ENCODE measurements at places on chromosomes 7 and 10.

GRCh38 chr7:29432721-29433120 is 130.9 kb upstream of the PRR15 start:
- DNase-seq, result no peak

DNA sequence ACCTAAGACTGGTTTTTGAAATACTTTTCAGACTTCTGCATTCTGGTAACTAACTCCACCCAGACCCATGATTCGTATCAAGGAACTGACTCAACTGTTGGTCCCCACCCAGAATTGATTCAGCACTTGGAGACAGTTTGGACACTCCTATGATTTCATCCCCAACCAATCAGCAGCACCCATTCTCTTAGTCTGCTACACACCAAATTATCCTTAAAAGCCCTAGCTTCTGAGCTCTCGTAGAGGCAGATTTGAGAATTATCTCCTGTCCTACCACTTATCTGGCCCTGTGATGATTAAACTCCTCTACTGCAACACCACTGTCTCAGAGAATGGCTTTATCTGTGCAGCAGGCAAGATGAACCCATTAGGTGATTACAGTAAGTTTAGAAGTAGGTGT is 7.7 kb upstream of the GSTO1 start:
- DNase-seq, result peak; percentile 60

- DNase-seq, result no peak
Observed at GRCh38 chr7:122219253-122219865, 75.3 kb upstream of the AASS start.

- DNase-seq, result no peak
Observed at GRCh38 chr7:121966276-121966934, 93.4 kb downstream of the PTPRZ1 start.

GRCh38 chr10:18689498-18689897 is 30.3 kb downstream of the ARL5B start:
- DNase-seq, result no peak

- DNase-seq, result peak; percentile 80
Observed at GRCh38 chr10:48215486-48216203, 58.9 kb downstream of the FRMPD2 start.

DNA sequence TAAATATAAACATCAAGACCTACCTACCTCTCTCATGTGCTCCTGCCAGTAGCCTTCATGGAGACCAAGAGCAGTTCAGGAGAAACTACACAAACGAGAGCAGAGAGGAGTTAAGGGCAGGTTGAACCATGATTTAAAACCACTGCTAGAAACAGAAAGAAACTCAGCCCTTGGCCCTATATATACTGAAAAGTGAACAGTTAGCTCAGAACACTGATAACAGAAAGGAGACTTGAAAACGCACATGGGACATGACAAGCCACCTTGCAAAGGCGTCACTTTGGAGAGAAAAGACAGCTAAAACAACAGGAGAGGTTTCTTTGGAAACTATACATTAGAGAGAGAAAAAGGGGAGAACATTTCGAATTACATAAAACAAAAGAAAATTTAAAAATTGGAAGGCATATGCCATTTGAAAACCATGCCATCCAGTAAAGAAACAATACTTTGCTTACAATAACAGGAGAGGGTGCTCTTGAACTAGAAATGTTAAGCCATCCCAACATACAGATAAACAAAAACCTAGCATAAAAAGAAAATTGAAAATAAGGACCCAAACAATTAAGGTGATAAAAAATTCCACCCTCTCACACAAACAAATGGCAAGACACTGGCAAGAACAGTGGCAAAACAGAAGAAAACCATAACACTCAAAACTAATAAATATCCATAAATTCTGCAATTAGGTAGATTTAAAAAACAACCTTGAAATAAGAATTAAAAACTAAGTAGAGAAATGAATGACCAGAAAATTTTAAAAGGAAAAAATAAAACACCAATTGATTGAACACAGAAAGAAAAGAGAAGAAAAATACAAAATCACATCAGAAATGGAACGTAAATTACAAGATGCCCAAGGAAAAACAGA is 232.7 kb downstream of the IMMP2L start:
- no peak for DNase-seq

DNA sequence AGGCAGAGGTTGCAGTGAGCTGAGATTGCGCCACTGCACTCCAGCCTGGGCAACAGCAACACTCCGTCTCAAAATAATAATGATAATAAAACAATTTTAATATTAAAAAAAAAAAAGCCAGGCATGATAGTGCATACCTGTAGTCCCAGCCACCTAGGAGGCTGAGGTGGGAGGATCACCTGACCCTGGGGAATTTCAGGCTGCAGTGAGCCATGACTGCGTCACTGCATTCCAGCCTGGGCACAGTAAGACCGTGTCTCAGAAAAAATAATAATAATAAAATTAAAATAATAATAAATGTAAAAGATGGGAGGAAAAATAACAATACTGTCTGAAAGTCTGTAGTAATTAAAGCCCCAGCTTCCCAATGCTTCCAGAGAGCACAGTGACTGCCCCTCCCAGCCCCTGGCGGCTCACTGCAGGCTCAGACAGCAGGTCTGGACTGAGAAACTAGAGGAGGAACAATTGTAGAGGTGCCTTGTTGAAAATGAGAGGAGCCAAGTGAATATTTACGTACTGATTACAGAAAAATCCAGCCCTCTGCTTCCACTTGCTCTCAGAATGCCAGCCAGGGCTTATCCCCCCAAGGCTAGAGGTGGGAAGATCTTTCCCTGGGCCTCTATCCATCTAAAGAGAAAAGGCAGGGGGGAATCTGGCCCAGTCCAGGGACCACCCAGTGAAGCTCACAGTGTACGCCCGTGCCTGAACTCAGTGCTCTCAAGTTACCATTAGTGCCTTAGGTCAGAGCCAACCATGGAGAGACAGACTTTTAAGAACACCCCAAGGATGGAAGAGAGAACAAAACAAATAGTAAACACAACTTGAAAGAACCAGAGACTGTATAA is 112.8 kb downstream of the PARD3 start:
- no peak for DNase-seq

GRCh38 chr10:110425684-110426293 is 71.9 kb upstream of the DUSP5 start:
- peak; percentile 82 for DNase-seq

DNA sequence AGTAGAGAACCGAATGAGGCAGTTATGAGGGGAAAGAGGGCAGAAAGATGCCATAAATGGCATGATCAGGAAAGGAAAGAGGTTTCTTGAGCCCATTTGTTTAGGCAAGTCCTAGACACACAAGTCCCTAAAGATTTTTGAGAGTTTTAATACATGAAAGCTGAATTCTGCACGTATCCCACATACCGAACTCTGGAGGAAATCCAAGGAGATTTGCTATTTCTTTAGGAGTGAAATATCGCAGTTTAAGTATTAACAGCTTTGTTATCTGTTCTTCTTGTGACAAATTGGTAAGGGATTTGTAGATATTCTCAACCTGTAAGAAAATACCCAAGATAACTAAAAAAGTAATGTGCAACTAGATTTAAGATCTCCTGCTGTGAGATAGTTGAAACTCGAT is 23.7 kb upstream of the CUBN start:
- DNase-seq, result no peak

- no peak for DNase-seq
Observed at GRCh38 chr10:30364345-30365268, 15.5 kb upstream of the MTPAP start.

DNA sequence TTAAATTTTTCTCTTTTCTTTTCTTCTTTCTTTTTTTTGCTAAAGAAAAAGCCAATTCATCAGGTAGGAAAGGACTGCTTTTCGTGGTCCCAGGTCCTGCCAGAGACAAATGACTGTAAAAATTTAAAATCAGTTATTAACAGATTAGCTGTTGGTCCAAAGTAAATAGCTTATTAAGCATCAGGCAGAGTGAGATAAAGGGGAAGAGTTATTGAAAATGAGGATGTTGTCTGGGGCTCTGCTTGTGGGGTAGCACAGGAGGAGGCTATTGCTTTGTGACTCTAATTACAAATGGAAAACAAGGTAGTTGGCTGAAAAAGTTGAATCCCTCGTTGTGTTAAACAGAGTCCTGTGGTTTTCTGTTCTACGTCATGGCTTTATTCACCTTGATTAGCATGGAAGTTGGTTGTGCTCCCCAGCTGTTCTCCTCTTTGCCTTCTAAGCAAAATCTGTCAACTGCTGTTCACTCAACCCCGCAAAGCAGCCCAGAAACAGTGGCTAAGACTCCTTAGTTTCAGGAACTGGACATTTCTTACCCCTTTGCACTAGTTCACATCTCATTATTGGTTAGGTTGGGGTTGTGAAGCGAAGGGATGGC is 128.9 kb downstream of the SNX10 start:
- no peak for DNase-seq

- DNase-seq, result no peak
Observed at GRCh38 chr7:7178081-7178480, 4.3 kb upstream of the C1GALT1 start.

- DNase-seq, result peak; percentile 51
Observed at GRCh38 chr10:110615057-110615747, 28.9 kb upstream of the RBM20 start.

GRCh38 chr10:132187430-132188138 is 836 bp downstream of the DPYSL4 start:
- DNase-seq, result peak; percentile 71

DNA sequence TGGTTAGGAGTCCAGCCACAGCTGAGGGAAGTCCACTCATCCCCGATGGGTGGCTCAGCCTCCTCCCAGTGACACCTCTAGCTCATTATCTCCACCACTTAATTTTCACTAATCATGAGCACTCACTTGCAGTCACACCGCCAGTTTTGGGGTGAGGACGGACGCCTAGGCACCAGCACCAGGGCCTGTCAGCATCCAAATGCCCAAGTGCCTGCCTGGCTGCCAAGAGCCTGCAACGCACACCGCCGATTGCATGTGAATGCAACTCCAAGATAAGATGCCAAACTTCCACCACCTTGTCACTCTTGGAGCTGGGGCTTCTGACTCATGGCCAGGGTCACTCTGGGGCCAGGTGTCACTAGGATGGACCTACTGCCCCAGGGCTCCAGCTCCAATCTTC is 24.4 kb upstream of the SMARCD3 start:
- DNase-seq, result no peak

All from activated CD4-positive, alpha-beta T cell treated with anti-CD3 and anti-CD28 coated beads, Interleukin-2, amount 10 ng/mL, durations not matched to agents 24 days and 14 days (primary cell).